ENCODE measurements at places on chromosomes 7 and 10.

- DNase-seq: no peak
Observed at GRCh38 chr7:128067983-128068382, 36.7 kb upstream of the LRRC4 start.

DNA sequence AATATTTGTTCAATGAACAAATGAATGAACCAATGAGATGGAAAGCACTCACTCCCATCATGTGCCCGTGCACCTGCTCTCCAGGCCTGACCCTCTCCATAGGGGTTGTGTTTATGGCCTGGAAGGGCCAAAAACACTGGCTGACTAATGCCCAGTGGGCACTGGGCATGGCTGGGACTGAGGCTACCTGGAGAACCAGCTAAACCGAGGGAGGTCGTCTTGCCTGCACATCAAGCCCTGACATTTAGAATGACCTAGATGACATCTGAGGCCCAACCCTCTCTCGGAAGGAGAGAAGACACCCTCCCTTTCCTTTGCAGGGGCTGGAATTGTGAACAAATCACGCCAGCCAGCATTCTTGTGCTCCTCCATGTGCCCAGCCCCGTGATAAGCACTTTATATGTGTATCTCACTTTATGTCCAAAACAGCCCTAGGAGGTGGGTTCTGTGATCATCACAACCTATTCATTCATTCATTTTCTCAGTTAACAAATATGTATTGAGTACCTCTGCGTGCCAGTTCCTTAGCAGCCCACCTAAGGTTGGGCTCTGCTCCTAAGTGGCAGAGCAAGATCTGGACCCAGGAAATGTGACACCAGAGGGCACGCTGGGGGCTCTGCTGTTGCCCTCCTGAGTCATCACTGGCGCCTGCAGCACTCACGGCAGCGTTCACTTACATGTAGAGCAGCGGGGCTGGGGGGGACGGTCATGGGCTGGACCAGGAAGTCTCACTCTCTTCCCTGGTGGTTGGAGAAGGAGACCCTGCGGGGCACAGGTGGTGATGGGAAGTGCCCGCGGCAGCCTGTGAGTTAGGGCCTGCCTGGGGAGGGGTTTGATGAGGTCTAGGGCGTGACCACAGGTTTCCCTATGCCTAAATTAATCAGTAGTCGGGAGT lies 52.0 kb downstream of the TSPAN15 start:
- DNase-seq: no peak

DNA sequence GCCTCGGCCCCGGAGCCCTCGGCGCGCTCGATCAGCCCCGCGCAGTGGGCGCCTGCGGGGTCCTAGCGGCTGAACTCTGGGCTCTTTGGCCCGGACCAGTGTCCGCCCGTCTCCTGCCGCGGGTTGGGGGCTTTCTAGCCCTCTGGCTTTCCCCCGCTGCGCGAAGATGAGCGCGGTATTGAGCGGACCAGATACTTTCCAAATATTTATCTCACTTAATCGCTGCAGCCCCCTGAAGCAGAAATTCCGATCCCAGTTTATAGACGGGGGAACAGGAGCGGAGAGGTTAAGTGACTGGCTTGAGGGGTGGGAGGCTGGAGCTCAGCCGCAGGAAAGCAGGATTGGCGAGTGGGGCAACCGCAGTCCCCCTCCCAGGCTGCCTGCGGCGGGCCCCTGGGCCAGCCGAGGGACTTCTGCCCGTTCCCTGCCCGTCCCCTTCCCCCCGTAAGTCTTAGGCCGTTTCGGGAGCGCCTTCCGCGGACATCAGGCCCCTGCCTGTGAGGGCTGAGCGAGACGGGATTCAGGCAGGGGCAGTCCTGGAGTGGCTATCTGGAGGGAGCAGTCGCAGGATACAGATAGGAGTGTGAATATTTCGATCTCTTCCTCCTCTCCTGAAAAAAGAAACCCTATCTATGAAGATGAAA lies 565 bp downstream of the STRIP2 start:
- no peak for DNase-seq

- DNase-seq: no peak
Observed at GRCh38 chr10:79424221-79425073, 21.0 kb downstream of the ZCCHC24 start.

GRCh38 chr10:63819753-63820329 lies 298.6 kb downstream of the REEP3 start:
- DNase-seq: peak; percentile 6

DNA sequence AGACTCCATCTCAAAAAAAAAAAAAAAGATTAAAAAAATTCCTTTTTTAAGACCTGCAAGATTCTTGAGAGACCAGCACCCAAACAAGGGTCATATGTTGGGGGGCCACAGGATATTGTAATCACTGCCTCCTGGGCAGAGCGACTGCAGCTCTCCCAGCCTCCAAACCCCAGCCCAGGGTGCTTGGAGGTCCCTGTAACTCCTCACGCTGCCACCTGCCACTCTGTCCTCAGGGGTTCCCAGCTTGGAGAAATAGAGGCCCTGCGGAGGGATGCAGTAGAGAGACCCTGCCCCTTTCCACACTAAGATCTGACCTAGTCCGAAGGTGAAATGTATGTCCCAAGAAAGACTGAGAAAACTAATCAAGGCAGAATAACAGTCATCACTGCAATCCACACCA lies 343.7 kb downstream of the GRID1 start:
- no peak for DNase-seq

DNA sequence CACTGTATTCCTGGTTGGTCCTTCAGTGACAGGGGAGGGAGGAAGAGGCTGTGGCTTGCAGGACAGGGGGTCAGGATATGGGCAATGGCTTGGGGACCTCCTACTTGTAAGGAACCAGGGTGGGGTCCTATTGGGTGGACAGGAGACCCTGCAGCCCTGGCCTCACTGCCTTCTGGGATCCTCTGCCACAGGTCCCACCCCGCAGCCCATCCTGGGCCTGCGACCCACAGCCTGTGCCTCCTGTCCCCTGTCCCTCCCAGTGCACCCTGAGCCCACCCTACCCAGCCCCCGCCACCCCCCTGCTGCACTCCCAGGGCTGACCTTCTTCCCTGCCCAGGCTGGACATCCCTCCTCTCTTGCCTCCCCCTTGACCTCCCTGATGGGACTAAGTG lies 58.7 kb upstream of the MYL10 start:
- DNase-seq: no peak

GRCh38 chr10:90111671-90112070 lies 410.3 kb downstream of the KIF20B start:
- DNase-seq: no peak

GRCh38 chr7:130022623-130023175 lies 28.5 kb downstream of the ZC3HC1 start:
- DNase-seq: no peak

GRCh38 chr7:151351967-151352366 lies 10.4 kb downstream of the NUB1 start:
- peak; percentile 68 for DNase-seq

DNA sequence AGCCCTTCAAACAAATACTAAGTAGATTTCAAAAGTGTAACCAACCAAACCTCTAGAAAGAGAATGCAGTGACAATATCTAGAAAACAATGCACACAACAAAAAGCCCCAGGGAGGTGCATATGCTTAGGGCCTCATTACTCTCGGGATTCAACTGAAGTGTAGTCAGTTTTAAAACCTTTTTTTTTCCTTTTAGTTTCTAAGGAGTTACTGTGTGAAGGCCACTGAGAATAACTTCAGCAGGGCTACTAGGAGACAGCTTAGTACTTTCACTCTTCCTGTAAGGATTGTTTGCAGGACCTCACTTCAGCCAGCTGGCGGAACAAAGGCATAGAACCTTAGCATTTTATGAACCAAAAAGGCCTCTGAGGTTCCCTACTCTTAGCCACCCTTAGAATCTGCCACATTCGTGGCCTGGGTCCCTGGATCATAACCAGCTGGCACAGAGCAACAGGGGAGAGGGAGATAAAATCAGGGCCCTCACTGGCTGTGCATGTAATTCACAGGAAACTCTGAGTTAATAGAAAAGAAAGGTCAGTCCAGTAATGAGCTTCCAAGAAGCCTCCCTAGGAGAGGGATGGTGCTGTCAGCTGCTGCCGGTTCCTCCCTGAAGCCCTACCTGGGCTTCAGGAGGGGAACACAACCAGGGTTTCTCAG lies 3.6 kb downstream of the VOPP1 start:
- no peak for DNase-seq

DNA sequence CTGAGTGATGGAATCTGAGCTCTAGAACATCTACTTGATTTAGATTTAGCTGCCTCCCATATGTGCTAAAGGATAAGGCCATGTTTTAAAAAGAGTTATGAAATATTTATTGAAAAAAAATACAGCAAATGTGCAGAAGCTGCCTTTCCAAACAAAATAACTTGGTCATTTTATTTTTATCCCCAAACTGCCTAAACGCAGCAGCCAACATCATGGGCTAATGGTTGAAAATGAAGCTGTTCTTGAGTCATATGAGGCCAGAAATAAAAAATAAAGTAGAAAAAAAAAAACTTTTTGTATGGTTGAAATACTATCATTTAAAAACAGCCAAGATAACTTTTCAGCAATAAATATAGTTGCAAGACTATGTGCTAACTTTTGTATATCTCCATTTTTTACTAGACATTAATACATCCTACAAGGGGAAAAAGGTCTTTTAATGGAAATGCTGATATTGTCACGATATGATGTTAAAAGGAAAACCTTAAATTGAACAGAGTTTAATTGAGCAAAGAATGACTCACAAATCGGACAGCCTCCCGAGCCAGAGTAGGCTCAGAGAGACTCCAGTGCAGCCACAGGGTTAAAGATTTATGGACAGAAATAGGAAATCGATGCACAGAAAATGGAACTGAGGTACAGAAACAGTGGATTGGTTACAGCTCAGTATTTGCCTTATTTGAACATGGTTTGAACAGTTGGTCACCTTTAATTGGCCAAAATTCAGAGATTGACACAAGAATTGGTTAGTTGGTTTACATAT lies 305.8 kb downstream of the MDFIC start:
- no peak for DNase-seq

DNA sequence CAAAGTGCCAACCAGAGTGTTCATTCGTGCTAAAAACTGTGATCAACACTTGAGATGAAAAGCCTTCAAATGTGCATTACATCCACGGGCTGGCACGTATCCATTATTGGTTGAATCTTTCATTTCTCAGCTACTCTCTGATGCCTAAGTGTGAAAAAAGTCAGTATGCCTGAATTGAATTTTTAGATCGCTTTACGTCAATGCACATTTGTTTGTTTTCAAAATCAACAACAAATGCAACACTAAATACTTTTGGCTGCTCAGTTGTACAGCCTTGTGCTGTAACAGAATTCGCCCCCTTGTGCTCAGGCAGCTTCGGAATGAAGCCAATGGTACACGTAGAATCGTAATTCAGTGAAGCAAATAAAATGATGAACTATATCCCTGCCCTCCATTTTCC lies 446.5 kb upstream of the NRP1 start:
- no peak for DNase-seq

DNA sequence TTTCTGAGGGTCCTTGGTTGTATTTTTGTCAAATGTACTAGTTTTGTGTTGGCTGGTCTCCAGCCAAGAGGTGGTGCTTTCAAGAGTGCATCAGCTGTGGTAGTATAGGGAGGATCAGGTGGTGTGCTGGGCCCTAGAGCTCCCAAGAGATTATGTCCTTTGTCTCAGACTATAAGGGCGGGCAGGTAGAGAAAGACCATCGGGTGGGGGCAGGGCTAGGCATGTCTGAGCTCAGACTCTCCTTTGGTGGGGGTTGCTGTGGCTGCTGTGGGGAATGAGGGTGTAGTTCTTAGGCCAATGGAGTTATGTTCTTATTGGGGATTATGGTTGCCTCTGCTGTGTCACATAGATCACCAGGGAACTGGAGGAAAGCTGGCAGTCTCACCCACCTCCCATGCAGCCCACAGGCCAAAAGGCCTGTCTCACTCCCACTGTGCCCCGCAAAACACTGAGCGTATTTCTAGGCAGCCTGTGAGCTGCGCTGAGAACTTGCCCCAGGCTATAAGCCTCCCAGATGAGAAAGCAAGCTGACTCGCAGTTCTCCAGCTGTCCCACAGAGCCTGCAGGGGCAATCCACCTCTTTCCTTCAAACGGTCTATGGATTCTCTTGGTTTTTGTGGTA lies 1066.7 kb downstream of the GRM8 start:
- DNase-seq: no peak
